CD4-positive, CD25-positive, alpha-beta regulatory T cell (primary cell): ENCODE measurements at places on chromosomes 12 and 14. TPM values are rescaled to one million over a fixed set of nuclear protein-coding genes. Genes with fewer than 3 reads are reported as not detected.
A peak's percentile ranks its signal among the peaks of the same experiment; 100 is the strongest.

DNA sequence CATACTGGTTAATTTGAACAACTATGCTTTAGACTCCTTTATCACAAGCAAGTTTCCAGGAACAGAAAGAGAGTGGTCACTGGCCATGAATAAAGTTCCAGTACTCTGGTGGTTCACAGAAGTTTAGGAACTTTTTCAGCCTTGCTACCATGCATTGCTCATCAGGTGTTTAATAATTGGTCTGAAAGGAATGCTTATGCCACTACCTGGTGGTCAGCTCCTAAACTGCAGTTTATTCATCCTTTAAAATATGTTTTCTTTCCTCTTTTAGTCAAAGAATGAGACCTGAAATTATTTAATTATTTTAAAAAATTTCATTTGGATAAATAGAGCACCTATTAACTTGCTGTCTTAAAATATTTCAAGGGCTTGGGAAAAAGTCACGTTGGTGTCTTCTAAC, 260.1 kb upstream of the OR4E1 start:
- peak; percentile 22 for DNase-seq
- H3K27me3 ChIP-seq, result no peaks in the 10 kb centered on the region
- H3K4me3 ChIP-seq, result no peak overlapping the region
- no peak overlapping the region for H3K27ac ChIP-seq
- H3K4me1 ChIP-seq, result no peaks in the 10 kb centered on the region

DNA sequence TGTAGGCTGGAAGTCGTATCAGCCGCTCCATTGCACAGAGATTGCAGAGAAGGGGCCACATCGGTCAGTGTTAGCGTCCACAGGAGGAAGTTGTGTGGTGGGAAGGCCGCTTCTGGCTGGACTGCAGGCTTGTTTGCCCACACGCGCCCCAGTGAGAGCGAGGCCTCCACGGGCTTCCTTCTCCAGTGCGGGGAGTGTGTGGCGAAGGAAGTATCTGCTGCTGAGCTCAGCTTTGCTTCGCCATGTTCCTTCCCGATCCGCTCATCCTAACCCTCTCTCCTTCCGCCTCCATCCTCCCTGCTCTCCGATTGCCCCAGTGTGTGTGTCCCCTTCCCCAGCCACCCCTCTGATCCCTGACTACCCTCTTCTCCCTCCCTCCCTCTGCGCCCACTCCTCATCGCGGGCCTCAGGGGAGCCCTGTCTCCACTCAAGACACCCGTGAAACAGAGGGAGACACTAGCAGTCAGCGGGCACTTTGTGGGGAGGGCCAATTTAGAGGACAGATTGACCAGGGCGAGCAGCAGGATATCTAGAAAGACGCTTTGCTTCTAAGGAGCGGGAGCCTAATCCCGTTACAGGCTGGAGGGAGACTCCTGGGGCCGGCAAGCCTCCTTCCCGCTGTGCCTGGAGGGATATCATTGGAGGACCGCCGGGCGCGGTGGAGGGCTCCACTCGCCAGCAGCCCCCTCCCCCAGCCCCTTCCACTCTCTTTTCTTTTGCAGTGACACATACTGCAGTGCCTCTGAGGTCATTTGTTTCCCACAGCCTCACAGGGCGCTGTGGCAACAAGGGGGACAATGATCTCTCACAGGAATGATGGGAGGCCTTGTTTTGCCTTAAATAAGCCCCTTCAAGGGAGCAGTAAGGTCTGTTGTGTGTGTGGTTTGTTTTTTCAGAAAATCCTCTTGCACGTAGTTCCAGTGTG, 428.8 kb downstream of the ZFP36L1 start:
- H3K4me3 ChIP-seq, result no peak overlapping the region
- H3K27ac ChIP-seq, result no peak overlapping the region
- no peak for DNase-seq

DNA sequence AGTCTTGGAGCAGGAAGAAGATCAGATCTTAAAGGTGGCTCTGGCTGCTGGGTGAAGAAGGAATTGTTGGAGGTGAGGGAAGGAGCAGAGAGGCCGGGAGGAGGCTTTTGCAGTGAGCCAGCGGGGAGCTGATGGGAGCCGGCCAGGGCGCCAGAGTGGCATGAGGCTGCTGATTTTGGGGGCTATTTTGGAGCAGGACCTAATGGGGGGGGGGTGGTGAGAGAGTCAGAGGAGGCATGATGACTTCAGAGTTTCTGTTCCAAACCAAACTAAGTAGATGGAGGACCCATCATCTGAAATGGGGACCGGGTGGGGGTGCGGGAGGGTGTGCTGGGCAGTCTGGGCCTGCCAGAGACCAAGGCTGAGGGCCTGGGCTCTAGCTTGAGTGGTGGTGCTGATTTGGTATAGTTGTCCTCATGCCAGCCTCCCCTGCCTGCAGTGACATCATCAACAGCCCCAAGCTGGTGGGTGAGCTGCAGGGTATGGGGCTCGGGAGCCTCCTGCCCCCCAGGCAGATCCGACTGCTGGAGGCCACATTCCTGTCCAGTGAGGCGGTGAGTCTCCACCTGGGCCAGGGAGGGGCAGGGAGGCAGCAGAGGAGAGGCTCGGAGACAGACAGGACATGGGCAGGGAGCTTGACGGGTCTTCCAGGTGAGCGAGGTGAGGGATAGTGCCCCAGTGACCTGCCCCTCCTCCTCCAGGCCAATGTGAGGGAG, 6.2 kb downstream of the TNFAIP2 start:
- no peaks in the 10 kb centered on the region for H3K4me1 ChIP-seq
- no peaks in the 10 kb centered on the region for H3K27me3 ChIP-seq
- no peaks in the 10 kb centered on the region for H3K36me3 ChIP-seq
- DNase-seq, result no peak

- peaks cover 72% of the 10 kb centered on the region for H3K4me1 ChIP-seq
- no peaks in the 10 kb centered on the region for H3K27me3 ChIP-seq
- peak; percentile 41 for DNase-seq
- H3K36me3 ChIP-seq, result no peaks in the 10 kb centered on the region
- peak overlapping the region; percentile 88 for H3K27ac ChIP-seq
Measured at GRCh38 chr12:9673404-9674225, 4.1 kb downstream of the CLEC2D start.

- no peak for DNase-seq
- peaks cover 13% of the 10 kb centered on the region for H3K4me1 ChIP-seq
- no peak overlapping the region for H3K27ac ChIP-seq
- H3K36me3 ChIP-seq, result no peaks in the 10 kb centered on the region
Measured at GRCh38 chr12:2963760-2964292, 4.6 kb downstream of the TEAD4 start.

DNA sequence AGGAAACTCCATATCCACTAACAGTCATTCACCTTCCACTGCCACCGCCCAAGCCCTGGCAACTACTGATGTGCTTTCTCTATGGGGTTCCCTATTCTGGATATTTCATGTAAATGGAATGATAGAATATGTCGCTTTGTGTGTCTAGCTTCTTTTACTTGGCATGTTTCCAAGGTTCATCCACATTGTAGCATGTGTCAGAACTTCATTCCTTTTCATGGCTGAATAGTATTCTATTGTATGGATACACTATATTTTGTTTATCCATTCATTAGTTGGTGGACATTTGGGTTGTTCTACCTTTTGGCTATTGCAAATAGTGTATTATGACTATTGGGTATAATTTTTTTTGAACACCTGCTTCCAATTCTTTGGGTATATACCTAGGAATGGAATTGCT, 8.6 kb downstream of the POU6F1 start:
- no peak overlapping the region for H3K4me3 ChIP-seq
- peaks cover 6% of the 10 kb centered on the region for H3K36me3 ChIP-seq
- H3K27ac ChIP-seq, result no peak overlapping the region
- no peaks in the 10 kb centered on the region for H3K27me3 ChIP-seq
- no peaks in the 10 kb centered on the region for H3K4me1 ChIP-seq

DNA sequence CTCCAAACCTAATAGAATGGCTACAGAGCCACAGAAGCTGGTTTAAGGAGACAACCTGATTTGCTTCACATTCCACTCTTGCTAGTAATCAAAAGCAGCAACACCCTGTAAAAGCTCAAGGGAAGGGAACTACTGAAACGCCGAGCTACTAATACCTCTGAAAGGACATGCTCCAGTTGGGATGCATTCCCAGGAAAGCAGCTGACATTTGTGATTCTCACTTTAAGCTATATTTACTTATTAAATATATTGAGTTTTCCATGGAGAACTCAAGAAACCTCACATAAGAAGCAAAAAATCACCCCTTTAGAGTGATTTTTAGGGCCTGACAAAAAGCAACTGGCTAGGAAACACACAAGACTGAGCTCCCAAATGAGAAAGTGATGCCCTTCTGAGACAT, 1073.0 kb upstream of the FLRT2 start:
- DNase-seq, result no peak
- no peak overlapping the region for H3K4me3 ChIP-seq
- H3K4me1 ChIP-seq, result no peaks in the 10 kb centered on the region
- H3K27ac ChIP-seq, result no peak overlapping the region
- no peaks in the 10 kb centered on the region for H3K36me3 ChIP-seq
- H3K27me3 ChIP-seq, result no peaks in the 10 kb centered on the region

DNA sequence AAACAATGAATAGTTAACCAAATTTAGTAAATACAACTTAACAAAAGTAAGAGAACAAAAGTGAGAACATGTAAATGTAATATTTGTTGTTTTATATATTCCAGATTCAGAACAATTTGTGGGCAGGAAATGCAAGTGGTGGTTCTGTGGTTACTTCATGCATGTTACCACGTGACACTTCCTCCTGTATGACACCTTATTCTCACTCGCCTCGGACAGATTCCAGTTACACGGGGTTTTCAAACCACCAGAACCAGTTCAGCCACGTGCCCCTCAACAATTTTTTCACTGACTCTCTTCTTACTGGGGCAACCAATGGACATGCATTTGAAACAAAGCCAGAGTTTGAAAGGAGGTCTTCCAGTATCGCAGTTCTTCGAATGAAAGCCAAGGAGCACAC, 21.0 kb downstream of the ALX1 start:
- H3K4me1 ChIP-seq, result no peaks in the 10 kb centered on the region
- H3K36me3 ChIP-seq, result no peaks in the 10 kb centered on the region
- H3K4me3 ChIP-seq, result no peak overlapping the region
- H3K27ac ChIP-seq, result no peak overlapping the region
- no peaks in the 10 kb centered on the region for H3K27me3 ChIP-seq
- DNase-seq, result no peak

- H3K27ac ChIP-seq, result no peak overlapping the region
- no peaks in the 10 kb centered on the region for H3K27me3 ChIP-seq
- H3K4me3 ChIP-seq, result no peak overlapping the region
- no peaks in the 10 kb centered on the region for H3K4me1 ChIP-seq
- H3K36me3 ChIP-seq, result no peaks in the 10 kb centered on the region
Measured at GRCh38 chr14:73663548-73664212, 18.9 kb downstream of the DNAL1 start.

DNA sequence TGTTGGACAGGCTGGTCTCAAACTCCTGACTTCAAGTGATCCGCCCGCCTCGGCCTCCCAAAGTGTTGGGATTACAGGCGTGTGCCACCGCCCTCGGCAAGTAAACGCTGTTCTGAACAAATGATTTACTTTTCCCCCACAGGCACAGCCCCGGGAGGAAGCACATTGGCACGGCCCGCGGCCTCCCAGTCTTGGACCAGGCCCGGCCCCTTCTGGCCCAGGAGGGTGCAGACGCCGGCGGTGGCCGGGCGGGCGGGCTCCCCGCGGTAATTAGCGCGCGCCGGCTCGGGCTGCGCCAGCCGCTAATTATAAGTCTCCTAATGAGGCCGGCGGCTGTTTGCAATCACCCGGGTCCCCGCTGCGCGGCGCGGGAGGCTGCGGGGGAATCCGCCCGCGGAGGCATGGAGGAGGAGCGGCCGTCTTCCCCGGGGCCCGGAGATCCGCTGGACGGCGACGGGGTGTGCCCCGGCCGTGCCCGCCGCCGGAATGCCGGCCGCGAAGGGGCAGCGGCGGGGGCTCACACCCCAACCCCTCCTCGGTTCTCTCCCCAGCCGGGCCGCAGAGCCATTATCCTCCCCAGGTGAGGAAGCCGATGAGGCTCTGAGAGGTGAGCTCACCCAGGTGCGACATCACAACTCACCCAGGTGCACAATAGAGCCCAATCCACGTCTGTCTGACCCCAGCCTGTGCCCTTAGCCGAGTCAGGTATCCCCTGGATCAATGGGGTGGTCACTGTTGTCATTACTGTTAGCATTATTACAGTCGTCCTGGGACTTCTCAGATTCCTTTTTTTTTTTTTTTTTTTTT, 3.3 kb upstream of the POP5 start:
- peaks cover 40% of the 10 kb centered on the region for H3K4me1 ChIP-seq
- peak; percentile 58 for DNase-seq
- H3K27ac ChIP-seq, result no peak overlapping the region
- H3K36me3 ChIP-seq, result no peaks in the 10 kb centered on the region
- peaks cover 4% of the 10 kb centered on the region for H3K27me3 ChIP-seq

- H3K27me3 ChIP-seq, result peaks cover 2% of the 10 kb centered on the region
- H3K36me3 ChIP-seq, result no peaks in the 10 kb centered on the region
- H3K4me3 ChIP-seq, result no peak overlapping the region
Measured at GRCh38 chr12:93191956-93192355, 185.8 kb upstream of the NUDT4 start.

DNA sequence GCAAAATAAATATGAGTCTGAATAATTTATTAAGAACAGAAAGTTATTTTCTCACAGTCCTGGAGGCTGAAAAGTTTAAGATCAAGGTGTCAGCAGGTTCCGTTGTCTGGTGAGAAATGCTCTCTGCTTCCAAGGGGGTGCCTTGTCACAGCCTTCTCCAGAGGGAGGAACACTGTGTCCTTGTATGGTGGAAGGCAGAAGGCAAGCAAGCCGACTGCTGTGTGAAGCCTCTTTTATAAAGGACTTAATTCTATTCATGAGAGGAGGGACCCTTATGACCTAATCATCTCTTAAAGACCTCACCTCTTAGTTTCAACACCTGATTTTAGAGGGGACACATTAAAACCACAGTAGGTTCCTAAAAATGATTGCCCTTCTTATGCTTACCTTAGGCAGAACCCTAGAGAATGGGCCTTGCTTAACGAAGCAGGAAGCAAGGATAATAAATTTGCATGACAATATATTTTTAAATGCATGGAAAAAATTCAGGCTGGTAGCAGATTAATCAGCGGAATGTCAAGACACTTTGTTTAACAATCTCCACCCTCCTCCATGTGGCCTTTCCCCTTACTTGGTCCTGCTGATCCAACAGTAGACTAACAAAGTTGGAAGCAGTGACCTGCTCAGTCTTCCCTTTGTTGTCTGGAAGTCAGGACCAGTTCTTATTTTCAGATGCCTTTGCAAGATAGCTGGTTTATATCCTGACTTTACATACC, 154.9 kb downstream of the DYRK2 start:
- no peak overlapping the region for H3K27ac ChIP-seq
- H3K36me3 ChIP-seq, result no peaks in the 10 kb centered on the region
- no peak overlapping the region for H3K4me3 ChIP-seq
- no peak for DNase-seq

GRCh38 chr12:48002773-48003218, 1.5 kb downstream of the COL2A1 start:
- no peak overlapping the region for H3K4me3 ChIP-seq
- no peaks in the 10 kb centered on the region for H3K36me3 ChIP-seq
- peaks cover 37% of the 10 kb centered on the region for H3K4me1 ChIP-seq
- H3K27ac ChIP-seq, result no peak overlapping the region
- peaks cover 51% of the 10 kb centered on the region for H3K27me3 ChIP-seq
- DNase-seq, result no peak

- no peak overlapping the region for H3K27ac ChIP-seq
- DNase-seq, result no peak
- no peak overlapping the region for H3K4me3 ChIP-seq
- no peaks in the 10 kb centered on the region for H3K36me3 ChIP-seq
- H3K27me3 ChIP-seq, result no peaks in the 10 kb centered on the region
Measured at GRCh38 chr12:101927036-101927435, 49.7 kb downstream of the DRAM1 start.

The ANO2 gene
- not detected for polyA plus RNA-seq

The ITGA7 gene
- polyA plus RNA-seq, result 0.29 TPM

The CCDC177 gene
- polyA plus RNA-seq, result not detected

The NANOG gene
- polyA plus RNA-seq, result not detected

The AKAP3 gene
- 1.7 TPM for polyA plus RNA-seq

The REM2 gene
- 1.3 TPM for polyA plus RNA-seq

The OTOGL gene
- polyA plus RNA-seq, result not detected

The PSMA6 gene
- 330 TPM for polyA plus RNA-seq

The ASPG gene
- not detected for polyA plus RNA-seq
